A172 (cell line): ENCODE measurements at places on chromosomes 5 and 9. TPM values are rescaled to one million over a fixed set of nuclear protein-coding genes. Genes with fewer than 3 reads are reported as not detected.

The TRPM6 gene
- total RNA-seq = 0.05 and 0.17 TPM in 2 replicates

DNA sequence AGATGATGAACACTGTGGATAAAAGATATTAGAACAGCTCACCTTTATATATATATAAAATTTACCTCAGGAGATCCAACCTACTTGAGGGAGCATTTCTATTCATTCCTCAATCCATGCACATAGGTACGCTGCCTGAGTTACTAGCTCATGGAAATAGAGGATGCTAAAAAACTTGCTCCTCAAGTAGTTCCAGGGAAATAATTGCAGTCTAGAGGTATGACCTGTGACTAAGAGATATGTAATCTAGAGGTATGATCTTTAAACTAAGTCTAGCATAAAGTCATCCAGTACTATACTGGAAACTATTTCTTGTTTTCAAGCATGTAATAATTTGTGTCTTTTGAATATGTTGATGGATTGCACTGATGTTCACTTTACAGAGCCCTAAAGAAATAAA is 471.2 kb downstream of the TAF11L14 start:
- no peak for DNase-seq

DNA sequence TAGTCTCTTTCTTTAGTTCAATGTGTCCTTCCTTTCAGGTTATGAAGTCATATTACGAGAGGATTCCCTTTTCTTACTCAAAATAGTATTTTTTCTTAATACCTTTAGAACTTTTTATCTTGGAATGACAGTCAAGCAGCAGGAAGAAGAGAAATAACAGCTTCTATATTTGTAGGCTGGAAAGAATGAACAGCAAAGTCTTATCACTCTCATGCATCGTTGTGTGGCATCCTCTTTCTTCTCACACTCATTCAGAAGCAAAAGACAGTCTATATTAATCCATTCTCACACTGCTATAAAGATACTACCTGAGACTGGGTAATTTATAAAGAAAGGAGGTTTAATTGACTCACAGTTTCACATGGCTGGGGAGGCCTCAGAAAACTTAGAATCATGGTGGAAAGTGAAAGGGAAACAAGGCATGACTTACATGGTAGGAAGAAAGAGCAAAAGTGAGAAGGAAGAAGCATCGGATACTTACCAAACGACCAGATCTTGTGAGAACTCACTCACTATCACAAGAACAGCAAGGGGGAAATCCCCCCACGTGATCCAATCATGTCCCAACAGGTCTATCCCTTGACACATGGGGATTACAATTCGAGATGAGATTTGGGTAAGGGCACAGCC is 1646.1 kb upstream of the CDH6 start:
- no peak for DNase-seq

The ASTN2 gene
- total RNA-seq = 8.5 and 10.1 TPM in 2 replicates

DNA sequence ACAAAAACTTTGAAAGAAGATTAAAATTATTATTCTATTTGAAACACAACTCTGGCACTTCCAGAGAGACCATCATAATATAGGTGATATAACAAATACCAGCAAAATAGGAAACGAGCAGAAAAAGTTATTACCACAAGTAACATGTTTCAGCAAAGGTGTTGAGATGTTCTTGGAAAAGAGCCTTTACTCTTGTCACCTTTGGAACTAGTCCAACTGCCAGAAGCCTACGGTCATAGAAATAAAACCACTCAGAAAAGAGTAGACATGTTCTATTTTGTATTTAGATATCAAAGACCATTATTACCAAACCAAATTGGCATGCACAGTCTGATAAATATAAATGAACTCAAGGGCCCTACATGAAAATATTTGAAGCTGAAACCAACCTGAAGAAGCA is 145.0 kb upstream of the DMAC1 start:
- DNase-seq = no peak

The CCDC192 gene
- not detected in 2 replicates for total RNA-seq

The NUTM2F gene
- total RNA-seq = not detected in 2 replicates

- DNase-seq = no peak
Measured at GRCh38 chr5:139113892-139114291, 84.3 kb downstream of the SIL1 start.

DNA sequence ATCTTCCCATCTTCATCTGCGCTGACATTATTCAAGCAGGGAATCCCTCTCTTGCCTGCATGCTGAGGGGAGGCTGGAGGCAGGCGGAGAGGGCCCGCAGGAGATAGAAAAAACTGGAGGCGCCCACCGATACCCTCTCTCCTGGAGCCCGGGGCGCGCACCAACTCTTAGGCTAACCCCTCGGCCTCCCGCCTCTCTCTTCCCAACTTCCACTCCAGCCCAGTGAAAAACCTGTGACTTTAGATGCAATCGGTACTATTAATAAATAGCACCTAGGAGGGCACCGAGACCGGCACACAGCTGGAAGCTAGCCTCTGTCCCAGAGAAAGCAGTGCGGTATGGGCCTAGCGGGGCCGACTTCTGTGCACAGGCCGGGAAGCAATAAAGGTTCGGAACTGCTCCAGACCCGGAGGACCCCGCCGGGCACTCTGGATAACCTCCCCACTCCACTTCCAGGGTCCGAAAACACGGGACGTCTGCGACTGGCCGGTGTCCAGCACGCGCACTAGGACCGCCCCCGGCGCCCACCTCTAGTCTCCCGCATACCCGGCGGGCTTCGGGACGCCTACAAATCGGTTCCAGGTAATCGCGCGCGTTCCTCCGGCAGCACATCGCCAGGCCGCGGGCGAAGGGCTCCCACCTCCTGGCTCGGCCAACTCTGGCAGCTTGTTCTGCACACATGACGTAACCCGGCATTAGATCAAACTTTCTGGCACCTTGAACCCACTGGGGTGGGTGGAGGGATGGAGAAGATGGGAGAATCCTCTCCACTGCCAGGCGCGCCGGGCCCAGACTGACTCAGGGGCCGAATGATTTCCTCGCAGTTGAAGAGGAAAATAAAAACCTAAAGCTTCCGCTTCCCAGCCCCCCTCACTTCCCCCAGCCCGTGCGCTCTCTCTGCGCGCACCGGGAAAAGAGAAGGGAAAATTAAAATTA is 1.4 kb downstream of the EFNA5 start:
- DNase-seq = peak; percentile 40

The CD74 gene
- total RNA-seq = 1.1 TPM in 1 of 2 replicates, not detected in the other

- DNase-seq = no peak
Measured at GRCh38 chr9:18786911-18787650, 245.9 kb downstream of the SAXO1 start.

The IQGAP2 gene
- 1.8 and 8.3 TPM in 2 replicates for total RNA-seq

DNA sequence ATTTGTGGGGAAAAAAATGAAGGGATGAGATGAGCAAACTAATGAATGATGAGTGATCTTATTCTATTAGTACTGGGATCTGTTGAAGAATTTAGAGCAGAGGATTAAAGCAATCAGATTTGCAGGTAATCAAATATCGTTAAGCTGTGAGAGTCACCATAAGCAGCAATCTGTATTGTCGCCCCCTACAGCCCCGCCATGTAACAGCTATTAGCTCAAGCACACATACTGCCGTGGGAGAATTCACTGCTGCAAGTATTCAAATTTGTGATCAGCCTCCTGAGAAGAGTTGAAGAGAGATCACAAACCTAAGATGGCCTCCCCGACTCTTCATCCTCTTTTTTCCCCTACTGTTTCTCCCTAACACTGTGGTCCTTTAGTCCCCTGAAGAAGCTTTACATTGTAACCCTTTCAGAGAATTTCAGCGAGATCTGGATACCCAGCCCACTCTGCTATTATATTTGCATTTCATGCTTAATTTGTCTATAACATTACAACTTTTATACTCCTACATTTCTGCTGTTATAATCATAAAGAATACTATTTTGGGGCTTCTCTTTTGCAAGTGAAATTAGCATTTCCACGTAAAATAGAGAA is 28.5 kb upstream of the PHF24 start:
- DNase-seq = no peak

GRCh38 chr5:66122379-66123034 is 21.6 kb upstream of the SREK1 start:
- DNase-seq = peak; percentile 21

The NRG2 gene
- 2.5 and 3.5 TPM in 2 replicates for total RNA-seq

The ADAMTS13 gene
- 0.43 and 1.6 TPM in 2 replicates for total RNA-seq

The SLCO4C1 gene
- not detected in 2 replicates for total RNA-seq

- DNase-seq = no peak
Measured at GRCh38 chr9:136366826-136367225, 3.3 kb upstream of the DNLZ start.

DNA sequence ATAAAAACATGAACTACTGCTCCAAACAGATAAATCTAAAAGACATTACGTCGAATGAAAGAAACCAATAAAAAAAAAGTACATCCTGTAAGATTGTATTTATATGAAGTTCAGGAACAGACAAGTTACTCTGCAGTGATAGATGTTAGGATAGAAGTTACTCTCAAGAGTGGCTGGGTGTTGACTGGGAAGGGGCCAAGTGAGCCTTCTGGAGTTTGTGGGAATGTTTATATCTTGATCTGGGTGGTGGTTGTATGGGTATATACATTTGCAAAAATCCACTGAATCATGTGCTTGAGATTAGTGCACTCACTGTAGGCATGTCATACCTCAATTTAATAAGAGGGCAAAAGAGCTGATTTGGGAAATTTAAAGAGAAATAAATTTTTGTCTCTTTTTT is 485.8 kb downstream of the ARHGEF28 start:
- no peak for DNase-seq

GRCh38 chr9:114805670-114806525 is at the start of gene TNFSF15:
Gene TNFSF15, minus strand, starts transcription at chr9:114806039. Its CDS starts 27 bp downstream, at chr9:114806012.
- peak; percentile 13 for DNase-seq

DNA sequence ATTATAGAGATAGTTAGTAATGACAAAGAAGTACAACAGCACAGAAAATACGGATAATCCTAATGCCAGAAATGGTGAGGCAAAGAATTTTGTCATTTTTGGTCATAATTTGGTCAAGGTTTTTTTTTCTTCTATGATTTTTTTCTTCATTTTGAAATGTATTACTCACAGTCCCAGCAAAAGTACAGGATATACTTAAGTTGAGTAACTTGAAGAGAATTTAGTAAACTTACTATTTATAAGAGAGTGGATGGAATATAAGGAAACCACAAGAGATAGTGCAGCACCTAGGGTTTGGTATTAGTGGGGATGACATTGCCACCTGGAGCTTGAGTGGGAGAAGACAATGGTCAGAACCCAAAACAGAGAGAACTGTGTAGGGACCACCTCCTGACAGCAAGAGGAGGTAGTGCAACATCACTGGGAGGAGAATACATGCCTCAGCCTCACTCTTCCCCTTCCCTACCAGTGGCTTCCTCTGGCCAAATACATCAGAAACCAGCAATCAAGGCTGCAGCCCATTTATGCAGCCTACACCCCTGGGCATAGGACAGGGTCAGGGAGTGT is 434.5 kb upstream of the TRPC7 start:
- DNase-seq = no peak

The IL3 gene
- total RNA-seq = not detected in 2 replicates

The FBXL17 gene
- total RNA-seq = 15.4 and 15.5 TPM in 2 replicates

GRCh38 chr5:83374547-83374946 is 97.0 kb upstream of the VCAN start:
- DNase-seq = no peak

The SPINK5 gene
- total RNA-seq = 0.34 and 1.1 TPM in 2 replicates

GRCh38 chr5:50593681-50594080 is 72.8 kb upstream of the PARP8 start:
- no peak for DNase-seq

The FBP1 gene
- total RNA-seq = 0.12 TPM in 1 of 2 replicates, not detected in the other

DNA sequence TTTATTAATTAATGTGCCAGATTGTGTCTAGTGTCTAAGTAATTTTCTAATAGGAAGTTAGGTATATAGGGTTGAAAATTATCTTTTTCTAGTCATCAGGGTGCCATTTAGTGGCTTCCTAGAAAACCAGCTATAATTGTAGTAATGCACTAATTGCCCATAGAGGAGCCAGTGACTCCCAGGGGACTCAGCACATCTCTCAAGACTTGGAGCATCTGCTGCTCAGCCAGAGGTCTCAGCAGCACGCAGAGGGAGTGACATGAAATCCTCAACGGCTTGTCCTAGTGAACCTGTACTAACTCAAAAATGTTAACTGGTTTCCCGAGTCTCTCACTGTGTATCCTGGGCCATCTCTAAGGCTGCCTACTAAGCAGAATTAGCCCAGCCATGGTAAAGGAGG is 78.2 kb upstream of the MAN2A1 start:
- no peak for DNase-seq

- DNase-seq = no peak
Measured at GRCh38 chr9:96522366-96522765, 72.4 kb downstream of the HABP4 start.

GRCh38 chr5:134003064-134003816 is 1.5 kb downstream of the VDAC1 start:
- no peak for DNase-seq

DNA sequence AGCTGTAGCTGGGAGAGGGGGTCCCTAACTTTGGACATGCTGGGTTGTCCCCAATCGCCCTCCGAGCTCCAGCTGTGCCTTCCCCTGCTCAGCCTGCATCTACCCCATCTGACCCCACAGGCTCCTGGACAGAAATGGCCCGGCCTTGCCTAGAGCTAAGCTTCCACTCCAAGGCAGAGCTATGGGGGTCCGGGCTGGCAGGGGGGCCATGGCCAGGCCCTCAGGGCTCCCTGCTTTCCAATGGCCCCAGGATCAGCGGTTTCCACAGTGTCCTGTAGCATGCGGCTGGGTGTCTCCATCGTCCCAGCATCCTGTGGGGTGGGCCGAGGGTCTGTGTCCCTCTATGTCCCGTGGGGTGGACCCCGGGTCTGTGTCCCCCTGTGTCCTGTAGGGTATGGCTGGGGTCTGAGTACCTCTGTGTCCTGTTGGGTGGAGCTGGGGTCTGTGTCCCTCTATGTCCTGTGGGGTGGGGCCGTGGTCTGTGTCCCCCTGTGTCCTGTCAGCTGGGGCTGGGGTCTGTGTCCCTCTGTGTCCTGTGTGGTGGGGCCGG is 130.6 kb downstream of the RXRA start:
- DNase-seq = no peak

- DNase-seq = no peak
Measured at GRCh38 chr5:173743641-173744343, 127.3 kb upstream of the BOD1 start.

DNA sequence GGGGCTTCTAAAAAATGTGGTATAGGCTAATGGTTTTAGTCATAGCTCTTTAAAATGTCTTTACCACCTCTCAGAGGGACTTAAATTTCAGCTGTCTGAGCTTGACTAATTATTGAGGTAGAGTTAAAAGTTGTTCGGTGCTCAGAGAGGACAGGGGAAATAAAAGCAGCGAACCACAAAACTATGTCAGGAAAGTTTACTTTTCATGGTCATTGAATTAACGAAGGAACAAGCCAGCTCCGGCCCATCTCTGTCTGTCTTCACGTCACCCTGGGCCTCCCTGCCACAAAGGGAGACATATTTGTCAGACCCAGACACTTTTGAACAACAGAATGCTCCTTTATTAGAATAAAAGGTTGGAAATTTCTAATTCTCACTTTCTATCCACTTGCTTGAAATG is 98.8 kb upstream of the EFNA5 start:
- DNase-seq = no peak

GRCh38 chr9:5617749-5618148 is 11.2 kb upstream of the RIC1 start:
- no peak for DNase-seq

- peak; percentile 65 for DNase-seq
Measured at GRCh38 chr5:167652690-167653089, 638.8 kb upstream of the WWC1 start.

The CCL27 gene
- total RNA-seq = 2.2 TPM in 1 of 2 replicates, not detected in the other

GRCh38 chr5:38431242-38431853 is 125.1 kb downstream of the LIFR start:
- DNase-seq = no peak

The HRH2 gene
- total RNA-seq = 0.46 and 0.88 TPM in 2 replicates
